ENCODE measurements at places on chromosomes 7 and 10.
A peak's percentile ranks its signal among the peaks of the same experiment; 100 is the strongest.

- peak; percentile 64 for DNase-seq
Measured at GRCh38 chr10:71475243-71475871, 78.6 kb downstream of the CDH23 start.

GRCh38 chr7:75630549-75630948, 108.2 kb downstream of the HIP1 start:
- no peak for DNase-seq

DNA sequence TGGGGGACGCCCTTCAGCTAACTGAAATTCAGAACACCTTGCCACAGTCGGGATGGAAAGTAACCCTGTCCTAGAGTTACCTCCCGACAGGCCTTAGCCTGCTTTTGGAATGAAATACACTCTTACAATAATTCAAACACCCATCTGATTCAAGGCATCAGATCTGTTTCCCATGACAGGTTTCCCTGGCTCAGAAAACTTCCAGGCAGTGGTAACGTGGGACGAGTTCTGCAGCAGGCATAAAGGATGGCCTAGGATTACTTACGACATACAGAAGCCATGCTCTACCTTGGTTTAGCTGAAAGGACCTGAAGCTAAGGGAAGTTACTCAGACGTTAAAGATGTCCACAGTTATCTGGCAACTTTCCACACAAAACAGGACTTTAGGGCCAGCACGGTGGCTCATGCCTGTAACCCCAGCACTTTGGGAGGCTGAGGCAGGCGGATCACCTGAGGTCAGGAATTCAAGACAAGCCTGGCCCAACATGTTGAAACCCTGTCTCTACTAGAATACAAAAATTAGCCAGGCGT, 5.0 kb downstream of the PAXIP1 start:
- DNase-seq: no peak

DNA sequence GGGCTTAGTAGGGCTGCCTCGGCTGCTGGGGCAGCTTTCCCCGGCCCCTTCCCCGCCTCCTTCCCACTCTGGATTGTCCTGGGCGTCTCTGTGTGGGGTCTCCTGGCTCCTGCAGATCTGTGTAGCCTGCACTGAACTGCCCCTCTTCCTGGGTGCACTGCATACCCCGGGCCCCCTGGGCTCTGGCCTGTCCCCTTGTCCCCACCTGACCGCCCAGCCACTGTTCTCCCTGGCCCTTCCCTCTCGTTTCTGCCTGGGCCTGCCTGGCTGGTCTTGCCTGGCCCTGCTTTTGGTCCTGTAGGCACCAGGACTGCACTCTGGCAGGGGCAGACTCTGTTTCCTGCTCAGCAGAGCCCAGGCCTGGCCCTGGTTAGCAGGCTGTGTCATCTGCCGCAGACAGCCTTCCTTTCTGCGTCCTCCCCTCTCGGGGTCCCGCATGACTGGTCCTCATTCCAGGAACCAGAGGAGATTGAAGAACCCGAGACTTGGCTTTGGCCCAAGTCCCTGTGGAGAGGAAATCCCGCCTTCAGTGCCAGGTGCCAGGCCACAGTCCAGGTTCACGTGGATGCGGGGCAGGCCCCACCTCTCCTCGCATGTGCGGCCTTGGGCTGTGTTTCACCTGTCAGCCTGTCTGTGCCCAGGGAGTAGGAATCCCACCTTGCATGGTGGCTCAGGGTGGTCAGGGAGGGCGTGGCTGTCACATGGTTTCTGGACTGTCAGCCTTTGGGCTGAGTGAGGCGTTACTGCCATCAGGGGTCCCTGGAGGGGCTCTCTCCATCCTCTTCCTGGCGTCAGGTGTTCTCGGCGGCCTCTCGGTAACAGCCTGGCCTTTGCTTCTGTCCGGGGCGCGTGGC, 9.2 kb downstream of the INPP5A start:
- peak; percentile 48 for DNase-seq

- DNase-seq: no peak
Measured at GRCh38 chr10:59018977-59019376, 157.5 kb upstream of the PHYHIPL start.

- no peak for DNase-seq
Measured at GRCh38 chr10:4183761-4184261, 398.8 kb upstream of the KLF6 start.

GRCh38 chr10:102633287-102633686, 11.0 kb upstream of the TRIM8 start:
- peak; percentile 70 for DNase-seq

DNA sequence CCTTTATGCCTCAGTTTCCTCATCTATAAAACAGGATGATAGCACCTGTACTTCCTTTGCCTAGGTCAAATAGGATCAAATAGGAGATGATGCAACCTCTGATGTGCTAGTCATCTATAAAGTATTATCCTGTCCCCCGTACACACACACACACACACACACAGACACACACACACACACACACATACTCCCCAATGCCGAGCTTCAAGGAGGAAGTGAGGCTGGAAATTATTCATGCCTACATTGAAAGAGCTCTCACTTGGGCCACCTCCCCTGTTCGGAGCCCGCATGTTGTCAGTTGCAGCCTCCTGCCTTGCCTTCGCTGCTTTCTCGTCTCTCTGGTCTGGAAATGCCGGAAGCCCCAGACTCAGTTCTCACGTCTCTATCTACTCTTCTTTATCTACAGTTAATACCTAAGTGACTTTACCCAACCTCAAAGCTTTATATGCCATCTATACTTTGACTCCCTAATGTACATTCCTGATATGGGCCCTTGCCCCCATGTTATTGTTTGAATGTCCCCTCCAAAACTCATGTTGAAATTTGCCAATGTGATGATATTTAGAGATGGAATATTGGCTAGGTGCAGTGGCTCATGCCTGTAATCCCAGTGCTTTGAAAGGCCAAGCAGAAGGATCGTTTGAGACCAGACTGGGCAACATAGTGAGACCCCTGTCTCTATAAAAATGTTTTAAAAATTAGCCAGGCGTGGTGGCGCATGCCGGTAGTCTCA, 6.9 kb upstream of the UBE2H start:
- DNase-seq: no peak

- DNase-seq: no peak
Measured at GRCh38 chr7:26143298-26144048, 8.5 kb upstream of the NFE2L3 start.

DNA sequence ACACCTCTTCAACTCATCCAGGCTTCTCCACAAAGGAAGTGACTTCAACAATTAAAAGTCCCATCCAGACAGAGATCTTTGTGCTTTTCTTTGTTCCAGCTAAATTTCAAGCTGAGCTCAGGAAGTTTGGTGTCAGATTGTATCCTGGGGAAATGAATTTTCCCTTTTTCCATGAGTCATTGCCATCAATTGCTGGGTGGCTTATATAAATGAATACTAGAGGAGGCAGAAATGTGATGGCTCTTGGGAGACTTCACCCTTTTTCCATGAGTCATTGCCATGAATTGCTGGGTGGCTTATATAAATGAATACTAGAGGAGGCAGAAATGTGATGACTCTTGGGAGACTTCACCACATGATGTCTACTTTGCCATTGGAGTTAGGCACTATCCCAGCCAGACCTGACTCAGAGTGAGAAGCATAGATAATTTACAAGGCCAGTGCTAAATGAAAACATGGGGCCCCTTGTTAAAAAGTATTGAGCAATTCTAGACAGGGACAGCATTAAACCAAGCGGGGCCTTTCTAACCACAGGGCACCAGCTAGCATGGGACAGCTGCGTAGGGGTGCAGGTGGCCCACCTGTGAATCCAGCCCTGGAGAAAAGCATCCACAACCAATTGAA, 339.2 kb upstream of the PODXL start:
- DNase-seq: no peak

DNA sequence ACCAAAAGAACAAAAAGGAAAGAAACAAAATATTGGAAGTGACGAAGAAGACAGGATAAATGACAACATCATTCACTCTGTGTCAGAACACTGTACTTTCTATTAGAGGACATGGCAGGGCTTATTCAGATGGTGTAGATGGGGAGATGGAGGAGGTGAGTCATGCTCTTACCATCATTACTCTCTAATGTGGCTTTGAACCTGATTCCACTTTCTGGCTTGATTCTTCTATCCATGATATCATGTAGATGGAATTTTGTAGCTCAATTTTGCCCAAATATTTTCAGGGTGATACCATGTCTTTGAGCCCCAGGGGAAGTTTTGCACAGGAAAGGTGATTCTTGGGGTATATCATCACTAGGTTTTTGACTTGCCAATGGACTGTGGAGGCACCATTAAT, 91.7 kb downstream of the CFAP58 start:
- DNase-seq: no peak

- no peak for DNase-seq
Measured at GRCh38 chr7:26656735-26657134, 207.7 kb downstream of the SKAP2 start.

DNA sequence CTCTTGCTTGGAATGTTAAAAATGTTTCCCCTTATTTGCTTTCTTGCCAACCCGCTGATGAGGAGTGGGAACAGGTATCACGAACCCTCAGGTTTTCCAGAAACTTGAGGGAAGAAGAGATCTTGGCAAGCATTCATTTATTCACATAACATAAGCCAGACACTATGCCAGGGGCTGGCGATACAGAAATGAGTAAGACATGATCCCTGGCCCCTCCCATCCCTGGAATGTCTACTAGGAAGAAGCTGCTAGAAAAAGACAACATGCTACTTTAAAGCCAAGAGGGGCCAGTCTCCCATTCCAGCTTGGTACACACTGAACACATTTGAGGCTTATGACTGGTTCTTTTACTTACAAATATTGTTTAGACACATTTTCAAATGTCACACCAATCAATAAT, 26.4 kb downstream of the SLC35B4 start:
- DNase-seq: no peak

DNA sequence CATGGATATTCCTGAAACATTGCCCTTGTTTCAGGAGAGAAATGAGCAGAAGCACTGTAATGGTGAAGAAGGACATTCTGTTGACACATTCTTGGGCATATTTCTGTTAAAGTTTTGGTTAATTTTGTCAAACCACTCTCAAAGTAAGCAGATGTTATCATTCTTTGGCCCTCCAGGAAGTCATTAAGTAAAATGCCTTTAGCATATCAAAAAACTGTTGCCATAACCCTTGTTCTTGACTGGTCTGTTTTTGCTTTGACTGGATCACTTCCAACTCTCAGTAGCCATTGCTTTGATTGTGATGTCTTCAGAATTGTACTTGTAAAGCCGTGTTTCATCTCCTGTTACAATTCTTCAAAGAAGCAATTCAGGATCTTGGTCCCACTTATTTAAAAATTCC, 404.3 kb upstream of the LRRTM3 start:
- DNase-seq: no peak

DNA sequence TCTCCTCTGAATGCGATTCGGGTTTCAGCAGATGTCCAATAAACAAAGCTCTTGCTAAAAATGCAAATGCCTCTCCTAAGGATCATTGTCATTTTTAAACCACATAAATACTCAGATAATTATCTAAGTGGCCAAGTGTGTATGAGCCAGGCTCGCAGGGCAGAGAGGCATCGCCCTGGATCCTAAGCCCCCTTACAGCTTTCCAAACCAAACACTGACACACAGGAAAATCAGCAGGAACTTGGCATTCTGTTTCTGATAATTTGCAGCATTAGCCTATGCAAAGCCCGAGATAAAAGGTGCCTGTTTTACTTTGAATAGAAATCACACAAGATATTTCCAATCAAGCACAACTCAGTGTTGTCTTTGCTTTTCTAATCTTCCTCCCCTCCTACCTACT, 134.4 kb downstream of the ABCA13 start:
- DNase-seq: no peak

DNA sequence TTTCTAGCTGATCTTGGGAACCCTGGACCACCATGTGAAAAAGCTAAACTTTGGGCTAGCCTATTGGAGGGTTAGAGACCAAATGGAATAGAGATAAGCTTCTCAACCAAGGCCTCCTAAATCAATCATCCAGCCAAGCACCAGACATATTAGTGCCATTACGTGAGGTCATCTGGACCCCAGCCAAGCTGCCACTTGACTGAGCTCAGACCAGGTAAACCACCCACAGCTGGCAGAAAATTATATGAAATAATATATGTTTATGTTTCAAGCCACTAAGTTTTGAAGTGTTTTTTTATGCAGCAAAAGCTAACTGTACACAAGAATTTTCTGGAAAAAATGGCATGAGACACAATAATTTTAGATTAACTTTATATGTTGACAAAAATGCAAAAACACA, 82.6 kb upstream of the PCGF5 start:
- DNase-seq: no peak

GRCh38 chr10:99459217-99459616, 28.8 kb upstream of the GOT1 start:
- DNase-seq: no peak

DNA sequence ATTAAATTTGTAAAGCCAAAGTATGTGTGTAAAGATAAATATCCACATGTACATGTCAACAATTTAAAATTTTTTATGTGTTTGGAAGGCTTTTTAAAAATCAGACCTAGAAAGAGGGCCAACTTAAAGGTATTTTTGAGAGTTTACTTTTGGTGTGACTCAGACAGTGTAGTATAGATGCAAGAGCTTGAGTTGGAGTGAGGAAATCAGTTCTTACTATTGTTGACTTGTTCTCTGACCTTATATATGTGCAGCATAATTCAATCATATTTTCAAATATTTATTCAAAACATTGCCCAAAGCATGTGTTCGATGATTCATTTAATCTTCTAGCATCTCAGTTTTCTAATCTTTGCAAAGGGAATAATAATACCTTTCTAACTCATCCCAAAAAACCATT, 243.7 kb upstream of the PRKCQ start:
- DNase-seq: no peak

DNA sequence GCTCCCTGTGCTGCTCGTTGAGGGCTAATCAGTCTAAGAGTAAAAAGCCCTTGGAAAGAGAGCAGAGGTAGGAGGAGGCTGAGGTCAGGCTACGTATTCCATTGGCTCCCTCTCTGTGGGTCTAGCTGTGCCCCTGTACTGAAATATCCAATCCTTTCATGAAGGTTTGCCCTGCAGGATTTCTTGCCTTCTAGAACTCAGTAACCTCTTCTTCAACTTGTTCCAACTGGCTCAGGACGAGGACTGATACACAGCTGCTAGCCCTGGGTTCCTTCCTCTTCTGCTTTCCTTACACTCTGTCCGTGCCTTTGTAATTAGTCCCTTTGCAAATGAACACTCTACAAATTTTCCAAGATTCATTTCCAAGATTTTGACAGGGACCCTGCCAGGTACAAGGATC, 560.5 kb downstream of the ACTR3B start:
- no peak for DNase-seq

DNA sequence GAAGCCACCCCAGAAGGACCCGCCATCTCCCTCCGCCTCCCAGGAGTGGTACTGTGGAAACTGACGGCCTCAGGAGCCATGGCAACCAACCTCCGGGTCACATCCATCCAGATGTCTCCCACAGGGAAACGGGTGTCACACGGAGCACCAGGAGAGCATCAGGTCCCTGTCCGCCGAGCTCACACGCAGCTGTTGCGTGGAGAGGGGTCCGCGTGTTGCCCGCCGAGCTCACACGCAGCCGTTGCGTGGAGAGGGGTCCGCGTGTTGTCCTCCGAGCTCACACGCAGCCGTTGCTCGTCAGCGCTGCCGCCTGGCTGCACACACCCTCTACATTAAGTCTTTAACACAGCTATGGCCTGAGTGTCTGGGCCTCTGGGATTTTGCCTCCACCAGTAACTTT, 311.1 kb upstream of the SHH start:
- no peak for DNase-seq
